HS-27A (cell line): ENCODE measurements at places on chromosomes 1 and 21.

DNA sequence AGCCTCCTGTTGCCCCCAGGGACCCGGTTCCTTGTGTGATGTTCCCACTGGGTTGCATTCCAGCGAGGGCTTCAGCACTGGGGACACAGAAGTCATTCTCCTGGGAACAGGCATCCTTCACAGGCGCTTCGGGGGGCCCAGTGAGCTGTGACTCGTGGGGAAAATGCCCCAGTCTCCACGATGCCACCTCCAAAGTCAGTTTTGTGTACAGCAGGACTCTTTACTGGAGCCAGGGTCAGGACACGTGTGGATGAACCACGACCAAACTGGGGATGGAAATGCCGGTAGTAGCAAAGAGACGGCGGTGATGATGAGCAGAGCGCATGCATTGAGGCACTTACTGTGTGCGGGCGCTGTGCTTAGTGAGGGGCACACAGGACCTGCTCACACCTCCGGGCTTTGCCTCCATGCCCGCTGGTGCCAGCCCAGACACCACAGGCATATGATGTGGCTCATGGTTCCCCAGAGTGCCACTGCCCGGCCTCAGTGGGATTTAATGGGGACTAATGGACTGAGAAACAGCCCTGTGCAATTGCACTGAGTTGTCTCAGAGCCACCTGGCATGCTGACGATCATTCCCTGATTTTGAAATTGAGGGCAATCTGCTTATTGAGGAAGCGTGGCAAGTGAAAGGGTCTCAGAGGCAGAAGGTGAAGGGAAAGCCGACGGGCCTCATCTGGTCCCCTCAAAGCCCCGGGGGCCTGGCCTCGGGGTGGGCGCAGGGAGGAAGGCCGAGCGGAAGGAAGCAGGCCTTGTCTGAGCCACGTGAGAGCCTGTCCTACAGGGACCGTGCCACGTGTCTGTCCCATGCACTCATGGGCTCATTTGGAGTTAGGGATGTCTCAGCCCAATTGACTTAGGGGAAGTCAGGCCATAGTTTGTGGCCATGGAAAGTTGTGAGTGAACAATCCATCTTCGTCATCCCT is 91.4 kb downstream of the PDE9A start:
- no peak for DNase-seq

GRCh38 chr21:45640001-45640887 is 3.3 kb upstream of the PCBP3 start:
- no peak for DNase-seq

- peak; percentile 38 for DNase-seq
Observed at GRCh38 chr1:69791311-69791710, 223.6 kb downstream of the LRRC7 start.

GRCh38 chr1:111538343-111539025 is 35.1 kb upstream of the ADORA3 start:
- peak; percentile 69 for DNase-seq

DNA sequence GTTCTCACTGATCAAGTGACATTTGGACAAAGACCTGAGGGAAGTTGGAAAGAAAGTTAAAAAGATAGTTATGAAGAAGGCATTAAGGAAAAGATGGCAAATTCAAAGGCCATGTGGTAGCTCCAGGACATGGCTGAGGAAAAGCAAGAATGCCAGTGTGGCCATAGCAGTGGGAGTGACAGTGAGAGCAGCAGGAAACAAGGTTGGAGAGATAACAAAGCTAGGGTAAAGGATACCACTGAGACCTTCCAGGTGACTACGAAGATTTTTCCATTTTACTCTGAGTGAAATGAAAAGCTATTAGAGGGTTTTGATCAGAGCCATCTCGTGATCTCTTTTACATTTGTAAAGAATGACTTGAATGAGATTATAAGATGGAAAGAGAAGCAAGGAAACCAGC is 170.6 kb downstream of the SLC44A5 start:
- DNase-seq: no peak

- DNase-seq: no peak
Observed at GRCh38 chr1:154998818-154999570, 3.6 kb upstream of the ZBTB7B start.

- no peak for DNase-seq
Observed at GRCh38 chr1:207628776-207629175, 16.2 kb upstream of the CR1L start.

DNA sequence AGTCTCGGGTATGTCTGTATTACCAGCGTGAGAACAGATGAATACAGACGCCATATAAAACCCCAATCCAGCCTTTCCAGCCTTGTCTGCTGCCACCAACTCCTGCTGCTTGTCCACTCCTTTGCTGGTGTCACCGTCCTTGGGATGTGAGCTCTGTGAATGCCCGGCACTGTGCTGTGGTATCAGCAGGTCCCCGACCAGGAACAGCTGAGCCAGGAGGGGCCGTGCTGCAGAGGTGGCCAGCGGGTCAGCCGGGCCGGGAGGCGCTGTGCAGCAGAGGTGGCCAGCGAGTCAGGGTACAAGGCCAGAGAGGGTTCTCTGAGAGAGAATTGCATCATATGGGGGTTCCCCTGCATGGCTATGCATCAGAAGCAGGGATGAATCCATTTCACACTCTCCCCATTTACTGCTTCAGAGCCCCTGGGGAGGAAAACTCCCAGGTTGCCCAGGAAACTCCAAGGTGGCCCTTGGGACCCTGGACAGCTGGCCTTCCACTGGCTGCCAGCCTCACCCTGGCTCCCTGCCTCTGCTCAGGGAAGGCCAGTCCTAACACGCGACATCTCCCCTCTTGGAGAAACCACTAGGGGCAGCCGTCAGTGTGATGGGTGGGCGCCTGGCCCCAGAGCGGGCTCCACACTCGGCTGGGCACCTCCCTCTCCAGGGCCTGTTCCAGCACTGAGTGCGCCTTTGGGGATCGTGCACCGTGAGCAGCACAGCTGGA is 122.4 kb upstream of the COL6A1 start:
- no peak for DNase-seq

- DNase-seq: no peak
Observed at GRCh38 chr1:12316331-12316730, 86.5 kb downstream of the VPS13D start.

- DNase-seq: no peak
Observed at GRCh38 chr1:11704194-11704529, 12.7 kb downstream of the DRAXIN start.

DNA sequence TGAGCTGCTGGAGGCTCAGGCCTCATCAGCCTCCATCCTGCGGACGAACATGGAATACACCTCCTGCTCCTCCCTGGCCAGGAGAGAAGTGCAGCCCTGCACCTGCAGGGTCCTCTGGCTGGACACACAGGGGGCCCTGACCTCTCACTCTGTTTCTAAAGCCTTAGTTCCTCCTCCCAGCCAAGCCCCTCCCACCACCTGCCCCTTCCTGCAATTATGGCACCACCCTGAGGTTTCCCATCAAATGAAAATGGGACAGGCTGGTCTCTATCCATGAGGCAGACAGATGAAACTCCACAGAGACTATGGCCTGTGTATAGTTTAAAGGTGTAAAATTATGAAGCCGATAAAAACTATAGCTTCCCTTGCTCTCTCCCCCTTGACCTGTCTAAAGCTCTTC is 42.6 kb downstream of the CACNA1S start:
- no peak for DNase-seq

- DNase-seq: no peak
Observed at GRCh38 chr1:229109320-229109761, 161.6 kb upstream of the RAB4A start.

GRCh38 chr1:186454981-186455380 is 5.9 kb downstream of the PDC start:
- no peak for DNase-seq
